HCT116 (cell line): ENCODE measurements at places on chromosomes 6 and 20.

DNA sequence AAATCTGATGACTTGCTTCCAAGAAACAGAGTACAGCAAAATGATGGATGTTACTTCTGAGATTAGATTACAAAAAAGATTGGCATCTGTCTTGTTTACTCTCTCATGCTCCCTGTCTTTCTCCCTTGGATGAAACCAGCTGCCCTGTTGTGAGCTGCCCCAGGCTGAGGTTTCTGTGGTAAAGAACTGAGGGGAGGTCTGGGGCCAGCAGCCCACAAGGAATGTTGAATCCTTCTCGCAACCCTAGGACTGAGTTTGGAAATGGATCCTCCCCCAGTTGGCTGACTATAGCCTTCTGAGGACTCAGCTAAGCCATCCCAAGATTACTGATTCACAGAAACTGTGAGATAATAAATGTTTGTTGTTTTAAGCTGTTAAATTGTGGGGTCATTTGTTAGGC is 5.6 kb upstream of the HECA start:
- H3K27ac ChIP-seq, result no peak overlapping the region
- H3K4me3 ChIP-seq, result no peak overlapping the region
- H3K4me1 ChIP-seq, result no peaks in the 10 kb centered on the region; the same call in 1 of the 2 replicates
- H3K36me3 ChIP-seq, result no peaks in the 10 kb centered on the region
- DNase-seq, result no peak

GRCh38 chr6:3159805-3160781 is 2.7 kb upstream of the TUBB2A start:
- peak; percentile 33 for DNase-seq
- H3K27me3 ChIP-seq, result no peaks in the 10 kb centered on the region
- no peak overlapping the region; the same call in 1 of the 2 replicates for H3K27ac ChIP-seq
- H3K4me1 ChIP-seq, result peaks cover 66% of the 10 kb centered on the region
- H3K4me3 ChIP-seq, result no peak overlapping the region
- peaks cover 3% of the 10 kb centered on the region; the same call in 1 of the 2 replicates for H3K36me3 ChIP-seq

GRCh38 chr20:62900052-62900691 is 26.1 kb downstream of the DIDO1 start:
- no peak overlapping the region for H3K4me3 ChIP-seq
- peak overlapping the region; percentile 44 for H3K27ac ChIP-seq
- H3K4me1 ChIP-seq, result peaks cover 19% of the 10 kb centered on the region
- peak; percentile 23 for DNase-seq

- H3K27ac ChIP-seq, result no peak overlapping the region
- H3K36me3 ChIP-seq, result no peaks in the 10 kb centered on the region
- no peaks in the 10 kb centered on the region for H3K27me3 ChIP-seq
Measured at GRCh38 chr6:137832110-137832509, 34.9 kb upstream of the TNFAIP3 start.

- peak overlapping the region; percentile 70 for H3K27ac ChIP-seq
- H3K4me3 ChIP-seq, result peak overlapping the region; percentile 32
- peaks cover 84% of the 10 kb centered on the region for H3K4me1 ChIP-seq
- no peaks in the 10 kb centered on the region for H3K27me3 ChIP-seq
Measured at GRCh38 chr20:47330933-47331708, 25.4 kb downstream of the ZMYND8 start.

GRCh38 chr20:5722927-5723326 is 27.3 kb upstream of the SHLD1 start:
- no peaks in the 10 kb centered on the region for H3K27me3 ChIP-seq
- no peak overlapping the region for H3K4me3 ChIP-seq
- no peak for DNase-seq
- no peak overlapping the region for H3K27ac ChIP-seq
- no peaks in the 10 kb centered on the region for H3K4me1 ChIP-seq

- no peaks in the 10 kb centered on the region for H3K36me3 ChIP-seq
- H3K4me1 ChIP-seq, result no peaks in the 10 kb centered on the region
- DNase-seq, result no peak
- no peaks in the 10 kb centered on the region for H3K27me3 ChIP-seq
- no peak overlapping the region for H3K27ac ChIP-seq
- H3K4me3 ChIP-seq, result no peak overlapping the region
Measured at GRCh38 chr6:128172081-128172480, 271.2 kb upstream of the THEMIS start.

- peaks cover 74% of the 10 kb centered on the region for H3K27me3 ChIP-seq
- H3K36me3 ChIP-seq, result no peaks in the 10 kb centered on the region
- no peak overlapping the region for H3K27ac ChIP-seq
- no peak for DNase-seq
- no peaks in the 10 kb centered on the region for H3K4me1 ChIP-seq
Measured at GRCh38 chr20:53258741-53259140, 286.6 kb downstream of the TSHZ2 start.

GRCh38 chr20:38658879-38659596 is 57.4 kb downstream of the ARHGAP40 start:
- H3K4me1 ChIP-seq, result no peaks in the 10 kb centered on the region
- H3K4me3 ChIP-seq, result no peak overlapping the region
- no peaks in the 10 kb centered on the region for H3K36me3 ChIP-seq
- peak; percentile 43 for DNase-seq

- no peak overlapping the region for H3K4me3 ChIP-seq
- DNase-seq, result no peak
- H3K4me1 ChIP-seq, result no peaks in the 10 kb centered on the region
Measured at GRCh38 chr6:110776413-110776812, 38.9 kb downstream of the CDK19 start.

GRCh38 chr6:108565091-108565766 is 4.5 kb downstream of the FOXO3 start:
- no peak for DNase-seq
- no peak overlapping the region; the same call in 1 of the 2 replicates for H3K27ac ChIP-seq
- no peak overlapping the region for H3K4me3 ChIP-seq
- H3K36me3 ChIP-seq, result peaks cover 18% of the 10 kb centered on the region; the same call in 1 of the 2 replicates

DNA sequence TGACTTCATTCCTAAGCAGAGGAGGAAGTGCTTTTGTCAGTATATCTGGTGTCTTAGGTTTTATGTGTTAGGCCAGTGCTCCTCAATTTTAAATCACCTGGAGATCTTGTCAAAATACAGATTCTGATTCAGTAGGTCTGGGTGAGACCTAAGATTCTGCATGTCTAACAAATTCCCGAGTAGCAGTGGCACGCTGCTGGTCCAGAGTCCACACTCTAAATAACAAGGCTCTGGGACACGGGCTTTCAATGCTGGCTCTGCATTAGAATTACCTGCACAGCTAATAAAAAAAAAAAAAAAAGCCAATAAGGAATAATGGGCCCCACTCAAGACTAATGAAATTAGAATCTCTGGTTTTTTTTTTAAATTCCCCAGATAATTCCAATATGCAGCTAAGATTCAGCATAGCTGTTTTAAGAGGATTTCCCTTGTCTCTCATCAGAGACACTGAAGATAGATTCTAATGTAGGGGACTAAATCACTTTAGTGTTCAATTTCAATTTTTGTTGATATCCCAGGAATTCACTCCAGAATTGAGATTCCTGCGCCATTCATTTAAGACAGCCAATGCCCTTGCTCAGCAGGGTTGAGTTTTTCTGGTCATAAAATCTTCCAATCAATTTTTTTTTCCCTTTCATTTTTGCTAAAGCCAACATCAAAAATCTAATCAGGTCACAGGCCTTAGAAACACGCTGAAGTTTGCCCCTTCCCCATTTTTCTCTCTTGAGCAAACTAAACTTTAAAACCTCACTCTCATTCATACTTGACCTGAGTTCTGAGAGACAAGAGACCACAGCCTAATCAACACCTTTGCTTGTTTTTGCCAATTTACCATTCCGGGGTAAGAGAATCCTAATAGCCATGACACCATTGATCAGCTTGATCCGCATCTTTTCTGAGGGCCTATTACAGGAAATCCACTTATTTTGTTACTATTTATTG is 2.4 kb downstream of the TDP2 start:
- no peak overlapping the region for H3K27ac ChIP-seq
- H3K27me3 ChIP-seq, result no peaks in the 10 kb centered on the region
- DNase-seq, result no peak
- peaks cover 16% of the 10 kb centered on the region for H3K4me1 ChIP-seq
- H3K36me3 ChIP-seq, result peaks cover 11% of the 10 kb centered on the region; the same call in 1 of the 2 replicates
- H3K4me3 ChIP-seq, result no peak overlapping the region

- no peaks in the 10 kb centered on the region for H3K27me3 ChIP-seq
- H3K27ac ChIP-seq, result peak overlapping the region; percentile 21; the same call in 1 of the 2 replicates
- peak overlapping the region; percentile 52 for H3K4me3 ChIP-seq
- peak; percentile 88 for DNase-seq
- H3K36me3 ChIP-seq, result no peaks in the 10 kb centered on the region
- peaks cover 9% of the 10 kb centered on the region for H3K4me1 ChIP-seq
Measured at GRCh38 chr20:3744806-3745685, 12.6 kb downstream of the HSPA12B start.

GRCh38 chr6:152293404-152293803 is 343.8 kb downstream of the SYNE1 start:
- no peaks in the 10 kb centered on the region for H3K27me3 ChIP-seq
- H3K4me1 ChIP-seq, result no peaks in the 10 kb centered on the region
- no peak for DNase-seq
